ENCODE measurements at places on chromosomes 13 and 19.

DNA sequence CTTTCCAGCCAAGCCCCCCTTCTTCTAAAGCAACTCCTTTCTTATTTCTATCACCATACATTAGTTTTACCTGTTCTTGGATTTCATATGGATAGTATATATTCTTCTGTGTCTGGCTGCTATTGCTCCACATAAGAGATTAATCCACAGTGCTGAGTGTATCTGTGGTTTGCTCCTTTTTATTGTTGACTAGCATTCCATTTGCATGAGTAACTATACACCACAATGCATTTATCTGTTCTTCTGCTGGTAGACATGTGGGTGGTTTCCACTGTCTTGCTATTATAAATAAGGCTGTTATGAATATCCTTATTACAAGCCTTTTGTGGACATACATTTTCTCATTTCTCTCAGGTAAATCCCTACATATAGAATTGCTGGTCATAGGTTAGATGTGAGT lies 138.2 kb downstream of the SLC7A1 start:
- DNase-seq, result no peak

GRCh38 chr13:43307921-43308433 lies 284.6 kb downstream of the DNAJC15 start:
- DNase-seq, result no peak

DNA sequence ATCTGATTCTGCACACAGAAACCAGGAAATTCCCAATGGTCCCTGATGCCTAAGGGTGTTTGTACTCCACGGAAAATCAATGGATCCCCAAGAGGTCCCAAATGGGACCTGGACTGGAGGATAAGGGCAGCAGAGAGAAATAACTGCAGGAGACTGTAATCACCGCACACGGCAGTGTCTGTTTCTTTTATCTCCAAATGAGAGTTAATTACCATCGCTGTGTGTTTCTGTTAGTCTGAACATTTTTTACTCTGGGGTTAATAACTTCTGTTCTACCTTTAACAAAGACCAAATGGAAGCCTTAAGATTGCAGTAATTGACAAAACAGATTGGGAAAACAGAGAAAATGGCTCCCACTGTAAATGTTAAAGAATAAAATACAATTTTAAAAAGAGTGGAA lies 320.9 kb downstream of the DCLK1 start:
- no peak for DNase-seq

DNA sequence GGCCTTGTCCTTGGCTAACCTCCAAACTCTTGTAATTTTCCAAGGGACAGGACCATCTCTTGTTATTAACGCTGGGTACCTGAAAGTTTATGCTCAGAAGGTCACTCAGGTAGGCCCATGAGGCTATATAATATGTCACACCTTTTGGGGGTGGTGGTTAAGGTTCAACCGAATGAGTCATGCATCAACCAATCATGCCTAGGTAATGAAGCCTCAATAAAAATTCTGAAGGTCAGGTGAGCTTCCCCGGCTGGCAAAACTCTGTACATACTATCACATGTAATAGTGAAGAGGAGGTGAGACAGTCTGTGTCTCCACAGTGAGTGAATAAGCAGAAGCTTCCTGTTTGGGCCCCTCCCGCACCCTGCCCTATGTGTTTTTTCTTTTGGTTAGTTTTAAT lies 424.9 kb downstream of the PCDH17 start:
- no peak for DNase-seq

- DNase-seq, result no peak
Measured at GRCh38 chr13:49571299-49572240, 13.8 kb downstream of the RCBTB1 start.

DNA sequence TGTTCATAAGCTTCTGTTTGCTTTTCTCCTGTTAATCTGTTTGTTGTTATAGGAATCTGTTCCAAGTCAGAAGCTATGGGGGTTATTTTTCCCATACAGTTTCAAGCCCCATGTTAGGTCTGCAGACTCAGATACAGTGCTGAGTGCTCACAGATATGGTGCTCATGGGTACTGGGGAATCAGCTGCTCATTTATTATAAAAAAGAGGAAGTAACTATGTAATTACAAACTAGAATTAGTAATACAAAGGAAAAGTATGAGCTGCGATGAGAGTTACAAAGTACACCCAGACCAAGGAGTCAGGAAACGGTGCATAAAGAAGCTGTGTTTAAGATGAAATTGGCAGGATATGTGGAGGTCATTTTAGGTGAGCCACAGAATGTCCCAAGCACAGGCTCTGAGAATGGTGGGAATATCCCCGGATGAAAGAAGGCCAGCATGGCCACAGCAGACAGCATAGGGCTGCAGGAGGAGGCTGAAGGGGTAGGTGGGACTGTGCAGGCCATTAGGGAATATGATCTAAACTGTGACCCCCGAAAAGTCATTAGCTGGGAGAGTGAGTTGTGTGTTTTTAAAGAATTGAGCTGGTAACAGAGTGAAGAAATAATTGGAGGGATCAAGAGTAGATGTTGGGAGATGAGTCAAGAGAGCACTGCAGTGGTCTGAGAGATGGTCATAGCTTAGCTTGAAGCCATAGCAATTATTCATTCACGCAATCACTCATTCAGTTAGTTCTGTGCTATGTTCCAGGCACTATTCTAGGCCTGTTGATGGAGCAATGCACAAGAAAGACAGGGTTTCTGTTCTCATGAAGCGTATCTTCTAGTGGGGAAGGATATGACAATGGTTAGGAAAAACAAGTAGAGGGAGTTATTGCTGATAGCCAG lies 177.4 kb upstream of the UBL3 start:
- DNase-seq, result no peak

DNA sequence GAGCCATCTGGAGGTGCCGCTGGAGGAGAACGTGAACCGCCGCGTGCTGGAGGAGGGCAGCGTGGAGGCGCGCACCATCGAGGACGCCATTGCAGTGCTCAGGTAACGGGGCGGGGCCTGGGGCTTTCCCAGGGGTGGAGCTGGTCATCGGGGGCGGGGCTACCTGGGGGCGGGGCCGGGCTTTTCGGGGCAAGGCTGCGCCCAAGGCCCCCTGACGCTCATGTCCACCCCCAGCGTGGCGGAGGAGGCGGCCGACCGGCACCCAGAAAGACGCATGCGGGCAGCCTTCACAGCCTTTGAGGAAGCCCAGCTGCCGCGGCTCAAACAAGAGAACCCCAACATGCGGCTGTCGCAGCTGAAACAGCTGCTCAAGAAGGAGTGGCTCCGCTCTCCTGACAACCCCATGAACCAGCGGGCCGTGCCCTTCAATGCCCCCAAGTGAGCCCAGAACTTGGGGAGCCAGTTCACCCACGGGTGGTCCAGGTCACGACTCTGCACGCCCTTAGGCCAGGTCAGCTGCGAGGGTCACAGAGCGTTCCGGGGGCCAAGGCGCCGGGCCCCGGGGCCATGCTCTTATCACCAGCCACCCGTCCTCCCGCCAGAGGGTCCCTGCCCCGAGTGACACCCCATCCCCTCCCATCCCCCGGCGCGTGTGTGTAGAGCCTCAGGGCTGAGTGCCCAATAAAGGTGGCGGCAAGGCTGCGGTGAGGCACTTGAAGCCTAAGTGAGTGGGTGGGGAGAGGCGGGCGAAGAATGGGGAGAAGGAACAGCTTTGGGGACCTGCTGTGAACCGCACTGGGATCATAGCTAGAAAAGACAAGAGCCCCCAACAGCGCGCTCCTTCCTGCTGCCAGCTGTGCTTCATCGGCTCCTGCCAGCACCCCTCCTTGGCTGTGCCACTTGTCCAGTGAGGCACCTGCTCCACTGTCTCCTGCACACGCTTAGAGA lies 10.7 kb downstream of the CCDC124 start:
- DNase-seq, result peak; percentile 37

DNA sequence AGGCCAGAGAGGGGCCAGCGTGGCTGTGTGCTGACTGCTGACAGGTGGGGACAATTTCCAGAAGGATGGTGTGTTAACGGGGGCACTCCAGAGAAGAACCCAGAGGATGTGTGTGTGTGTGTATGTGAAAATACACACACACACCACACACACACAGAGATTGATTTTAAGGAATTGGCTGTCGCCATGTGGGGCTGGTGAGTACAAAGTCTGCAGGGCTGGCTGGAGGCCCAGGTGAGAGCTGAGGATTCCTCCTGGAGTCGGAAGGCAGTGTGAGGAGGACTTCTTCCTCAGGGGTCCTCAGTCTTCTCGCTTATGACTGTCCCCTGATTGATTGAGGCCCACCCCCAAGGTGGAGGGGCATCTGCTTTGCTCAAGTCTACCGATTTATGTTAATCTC lies 7.6 kb upstream of the GJB6 start:
- no peak for DNase-seq

- no peak for DNase-seq
Measured at GRCh38 chr13:113850722-113851479, 13.0 kb downstream of the GAS6 start.

GRCh38 chr19:8269724-8270123 lies 38.4 kb downstream of the CD320 start:
- DNase-seq, result no peak

- DNase-seq, result no peak
Measured at GRCh38 chr13:114081761-114082681, 50.4 kb downstream of the RASA3 start.

GRCh38 chr19:7492558-7492957 lies 3.7 kb upstream of the PEX11G start:
- DNase-seq, result no peak

GRCh38 chr19:40623403-40624251 lies 22.5 kb downstream of the LTBP4 start:
- peak; percentile 80 for DNase-seq

GRCh38 chr13:50747737-50748350 lies 95.6 kb downstream of the DLEU7 start:
- DNase-seq, result no peak

DNA sequence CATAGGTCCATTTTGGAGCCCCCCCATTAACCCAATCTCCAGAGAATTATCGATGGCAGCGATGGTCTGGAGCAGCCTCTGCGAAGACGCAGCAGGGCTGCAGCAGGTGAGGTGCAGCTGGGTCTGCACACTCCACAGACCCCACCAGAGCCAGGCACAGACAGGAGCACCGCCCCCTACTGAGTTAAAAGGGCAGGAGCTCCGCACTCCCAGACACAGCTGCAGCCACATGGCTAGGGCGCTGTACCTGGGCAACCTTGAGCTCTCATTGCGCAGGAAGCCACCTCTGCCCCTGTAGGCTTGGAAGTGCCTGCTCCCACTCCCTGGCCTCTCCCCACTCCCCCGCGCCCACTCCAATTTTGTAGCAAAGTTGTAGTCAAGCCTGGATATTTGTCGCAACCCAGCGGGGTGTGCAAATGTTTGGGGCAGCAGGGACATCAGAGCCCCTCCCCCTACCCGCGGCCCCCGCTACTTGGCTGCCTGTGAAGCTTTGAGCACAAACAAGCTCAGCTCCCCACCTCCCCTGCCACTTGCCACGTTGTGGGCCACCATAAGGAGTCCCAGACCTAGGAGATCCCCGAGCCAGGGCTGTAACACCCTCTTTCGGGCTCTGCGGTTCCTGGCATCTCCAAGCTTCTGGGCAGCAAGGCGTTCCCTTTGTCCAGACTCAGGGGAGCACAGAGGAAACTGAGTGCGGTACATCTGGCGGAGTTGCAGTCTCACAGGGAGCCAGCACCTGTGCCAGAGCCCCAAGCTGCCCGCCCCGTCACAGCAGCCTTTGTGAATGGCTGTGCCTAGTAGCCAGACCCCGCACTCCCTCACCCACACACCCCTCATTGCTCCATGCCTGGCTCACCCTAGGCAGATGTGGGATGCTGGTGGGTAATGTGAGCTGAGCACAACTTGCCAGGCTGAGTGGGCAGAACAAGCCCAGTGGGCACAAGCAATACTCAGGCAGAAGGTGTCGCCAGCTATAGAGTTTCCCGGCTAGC lies 949.7 kb upstream of the SLITRK1 start:
- no peak for DNase-seq

DNA sequence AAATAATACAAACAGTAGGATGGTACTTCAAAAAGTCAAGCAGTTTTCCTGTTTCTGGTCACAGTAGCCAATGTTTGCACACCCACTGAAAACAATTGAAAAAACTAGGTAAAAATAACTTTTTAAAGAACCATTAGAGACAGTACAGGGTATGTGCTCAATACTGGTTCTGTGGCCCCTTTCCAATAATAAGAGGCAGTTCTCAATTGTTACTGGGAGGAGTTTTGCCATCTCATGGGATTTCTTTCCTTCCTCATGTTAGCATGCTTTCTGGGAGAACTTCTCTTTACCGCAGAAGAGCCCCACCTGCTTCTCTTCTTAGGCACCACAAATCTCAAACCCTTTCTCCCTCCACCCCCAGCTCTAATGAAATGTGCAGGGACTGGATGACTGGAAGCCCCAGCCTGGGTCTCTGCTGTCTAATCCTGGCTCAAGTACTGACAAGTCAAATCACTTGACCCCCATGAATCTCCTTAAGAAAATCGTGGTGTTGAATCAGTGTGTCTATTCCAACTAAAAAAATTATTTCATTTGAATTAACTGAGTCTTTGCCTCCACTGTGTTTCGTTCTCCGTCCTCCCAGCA lies 14.6 kb downstream of the METTL21C start:
- DNase-seq, result no peak

GRCh38 chr13:68719815-68720214 lies 1387.8 kb upstream of the ATXN8OS start:
- no peak for DNase-seq

DNA sequence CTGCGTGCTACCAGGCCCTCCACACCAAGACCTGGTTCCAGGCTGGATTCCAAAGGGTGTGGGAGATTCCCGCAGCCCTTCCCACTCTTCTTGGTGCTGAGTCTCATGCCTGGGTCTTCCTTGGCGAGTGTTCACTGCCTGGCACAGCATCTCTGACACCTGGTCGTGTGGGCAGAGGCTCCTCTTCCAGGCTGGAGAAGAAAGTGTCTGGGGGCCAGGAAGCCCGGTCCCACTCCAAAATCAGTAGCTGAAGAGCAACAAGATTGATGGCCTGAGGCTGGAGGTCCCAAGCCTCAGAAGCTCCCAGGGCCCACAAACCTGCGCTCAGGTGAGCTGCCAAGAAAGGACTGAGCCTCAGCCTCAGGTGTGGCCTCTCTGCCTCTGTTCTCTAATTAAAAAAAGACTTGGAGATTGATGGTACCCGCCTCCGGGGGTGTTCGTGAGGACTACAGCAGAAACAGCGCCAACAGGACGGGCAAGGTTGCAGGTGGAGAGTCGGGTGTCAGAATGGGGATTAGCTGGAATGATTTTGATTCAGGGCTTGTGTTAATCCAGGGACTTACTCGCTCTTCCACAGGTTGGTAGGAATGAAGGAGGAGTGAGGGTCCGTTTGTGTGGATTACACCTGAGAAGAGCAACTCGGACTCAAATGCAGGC lies 217.5 kb downstream of the TEX29 start:
- DNase-seq, result no peak

DNA sequence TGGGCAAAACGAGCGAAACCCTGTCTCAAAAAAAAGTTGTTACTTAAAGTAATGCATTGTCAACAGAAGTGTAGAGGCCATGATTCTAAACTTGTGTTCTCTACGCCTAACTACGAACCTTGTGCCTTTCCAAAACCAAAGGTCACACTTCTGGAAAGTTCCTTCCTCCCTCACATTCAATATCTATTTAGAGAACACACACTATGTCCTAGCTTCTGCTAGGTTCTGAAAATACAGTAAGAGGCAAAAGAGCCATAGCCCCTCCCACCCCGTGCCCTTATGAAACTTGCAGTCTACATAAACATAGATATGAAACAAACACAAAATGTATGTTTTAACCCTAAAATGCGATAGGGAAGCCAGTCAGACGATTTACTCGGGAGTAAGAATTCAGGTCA lies 36.4 kb downstream of the RNF6 start:
- no peak for DNase-seq

- DNase-seq, result peak; percentile 51
Measured at GRCh38 chr19:13920940-13921747, 15.1 kb downstream of the CC2D1A start.

Data from hematopoietic multipotent progenitor cell treated with erythropoietin and hydrocortisone succinate and interleukin-3 and kit ligand, for 15 days (in vitro differentiated cells).